ENCODE measurements at places on chromosomes 12 and 14.

GRCh38 chr12:91902860-91903683 lies 242.6 kb downstream of the BTG1 start:
- no peak for DNase-seq

GRCh38 chr12:38934686-38935085 lies 29.3 kb upstream of the CPNE8 start:
- DNase-seq, result no peak

DNA sequence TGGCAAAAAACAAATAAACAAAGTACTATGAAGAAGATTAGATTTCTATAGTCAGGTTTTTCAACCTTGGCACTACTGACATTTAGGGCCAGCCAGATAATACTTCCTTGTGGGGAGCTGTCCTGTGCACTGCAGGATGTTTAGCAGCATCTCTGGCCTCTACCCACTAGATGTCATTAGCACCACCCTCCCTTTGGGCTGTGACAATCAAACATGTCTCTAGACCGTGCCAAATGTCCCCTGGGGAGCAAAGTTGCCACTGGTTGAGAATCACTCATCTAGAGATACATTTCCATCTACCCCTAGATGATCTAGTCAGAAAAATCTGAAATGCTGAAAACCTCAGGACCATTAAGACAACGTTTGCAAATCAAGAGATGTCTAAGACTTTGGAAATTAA lies 29.9 kb downstream of the SRRM4 start:
- DNase-seq, result no peak

DNA sequence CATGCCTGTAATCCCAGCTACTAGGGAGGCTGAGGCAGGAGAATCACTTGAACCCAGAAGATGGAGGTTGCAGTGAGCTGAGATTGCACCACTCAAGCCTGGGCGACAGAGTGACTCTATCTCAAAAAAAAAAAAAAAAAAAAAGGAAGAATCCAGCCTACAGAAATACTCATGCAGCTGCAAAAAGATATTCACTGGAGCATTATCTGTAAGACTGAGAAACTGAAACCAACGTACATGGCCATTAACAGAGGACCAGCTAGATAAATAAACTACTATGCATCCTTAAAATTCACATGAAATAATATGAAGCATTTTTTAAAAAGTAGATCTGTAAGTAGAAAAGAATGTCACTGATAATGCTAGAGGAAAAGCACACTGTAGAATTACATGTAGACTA lies 3.5 kb downstream of the SLC7A7 start:
- no peak for DNase-seq

- DNase-seq, result no peak
Observed at GRCh38 chr12:53062011-53062961, 12.4 kb downstream of the TNS2 start.

DNA sequence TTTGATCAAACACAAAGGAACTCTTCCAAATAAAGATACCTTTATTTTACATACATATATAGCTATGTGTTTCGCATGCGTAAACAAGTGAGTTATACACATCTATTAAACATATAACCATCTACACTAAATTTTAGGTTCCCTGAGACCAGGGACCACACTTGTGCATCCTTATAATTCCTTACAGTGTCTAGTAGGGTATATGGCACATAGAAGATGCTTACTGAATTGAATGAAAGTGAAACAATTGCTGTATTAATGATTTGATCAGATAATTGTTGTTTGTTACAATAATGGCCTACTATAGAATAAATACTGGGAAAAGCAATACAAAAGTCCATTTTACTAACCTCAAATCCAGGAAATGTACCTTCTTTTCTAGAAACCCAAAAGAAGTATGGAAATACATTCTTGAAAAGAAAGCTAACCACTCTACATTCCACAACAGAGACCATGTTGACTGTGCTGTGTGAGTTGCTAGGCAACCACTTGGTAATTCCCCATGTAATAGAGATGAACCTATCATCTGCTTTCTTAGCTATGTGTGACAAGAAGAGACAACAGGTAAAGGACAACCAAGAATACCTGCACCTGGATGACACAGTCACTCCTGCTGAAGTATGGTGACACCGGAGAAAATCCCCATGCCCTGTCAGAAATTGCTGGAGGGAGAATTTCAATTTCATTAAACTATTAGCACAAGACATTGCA lies 11.9 kb upstream of the CIPC start:
- no peak for DNase-seq

- no peak for DNase-seq
Observed at GRCh38 chr12:179131-179884, 34.6 kb downstream of the SLC6A12 start.

DNA sequence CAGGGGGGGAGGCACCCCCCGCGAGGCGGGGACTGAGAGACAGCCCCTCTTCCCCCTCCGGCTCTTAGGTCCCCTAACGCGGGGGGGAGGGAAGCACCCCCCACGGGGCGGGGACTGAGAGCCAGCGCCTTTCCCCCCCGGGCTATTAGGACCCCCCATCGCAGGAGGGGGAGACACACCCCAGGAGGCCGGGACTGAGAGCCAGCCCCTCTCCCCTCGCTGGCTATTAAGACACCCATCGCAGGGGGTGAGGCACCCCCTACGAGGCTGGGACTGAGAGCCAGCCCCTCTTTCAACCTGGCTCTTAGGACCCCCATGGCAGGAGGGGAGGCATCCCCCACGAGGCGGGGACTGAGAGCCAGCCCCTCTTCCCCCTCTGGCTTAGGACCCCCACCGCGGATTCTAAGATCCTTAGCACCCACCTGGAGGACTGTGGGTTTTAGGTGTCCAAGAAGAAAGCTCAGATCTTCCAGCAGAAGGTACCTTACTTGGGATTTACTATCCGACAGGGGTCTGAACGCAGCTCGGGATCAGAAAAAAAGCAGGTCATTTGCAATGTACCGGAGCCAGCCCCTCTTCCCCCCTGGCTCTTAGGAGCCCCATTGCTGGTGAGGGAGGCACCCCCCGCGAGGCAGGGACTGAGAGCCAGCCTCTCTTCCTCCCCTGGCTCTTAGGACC lies 197.8 kb upstream of the PZP start:
- DNase-seq, result no peak

DNA sequence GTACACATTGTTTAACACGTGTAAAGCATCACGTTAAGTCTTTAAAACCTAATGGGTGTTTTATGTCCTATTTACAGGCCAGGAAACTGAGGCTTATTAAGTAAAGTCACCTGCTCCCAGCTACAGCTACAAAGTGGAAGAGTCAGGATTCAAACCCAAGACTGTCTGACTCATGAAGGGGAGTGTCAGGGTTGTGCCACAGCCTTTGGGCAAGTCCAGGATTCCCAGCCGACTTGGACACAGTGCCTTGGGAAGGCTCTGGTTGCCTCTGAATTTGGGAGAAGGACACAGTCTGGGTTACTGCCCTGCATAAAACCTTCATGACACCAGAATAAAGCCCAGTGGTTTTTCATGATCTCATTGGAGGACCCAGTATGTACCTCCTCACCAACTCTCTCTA lies 7.3 kb downstream of the RNU4-2 start:
- DNase-seq, result no peak

DNA sequence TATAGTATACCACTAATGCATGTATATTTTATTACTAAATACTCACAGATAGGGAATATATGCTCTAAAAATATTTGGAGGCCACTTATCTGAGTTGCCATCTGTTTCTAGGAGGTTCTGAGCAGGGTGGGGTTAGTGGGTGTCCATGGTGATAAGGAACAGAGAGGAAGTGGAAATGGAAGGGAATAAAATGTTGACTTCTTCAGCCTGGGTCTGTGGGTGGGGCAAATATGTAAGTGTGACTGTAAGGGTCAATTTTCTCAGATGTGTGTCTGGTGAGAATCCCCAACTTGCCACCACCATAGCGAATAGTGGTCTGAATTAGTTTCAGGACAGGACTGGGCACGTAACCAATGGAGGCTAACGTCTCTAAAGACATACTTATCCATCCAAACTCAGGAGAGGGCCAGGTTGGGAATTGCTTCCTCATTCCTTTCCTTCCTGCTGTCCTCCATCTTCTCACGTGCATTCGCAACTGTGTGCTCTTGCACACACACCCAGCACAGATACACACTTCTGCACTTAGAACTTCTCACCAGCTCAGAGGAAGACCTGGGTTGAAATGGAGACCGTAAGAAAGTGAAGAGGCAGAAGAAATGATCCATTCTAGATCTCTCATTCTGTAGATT lies 54.2 kb upstream of the GZMB start:
- no peak for DNase-seq

- no peak for DNase-seq
Observed at GRCh38 chr12:52499806-52500560, 6.9 kb upstream of the KRT6A start.

- peak; percentile 20 for DNase-seq
Observed at GRCh38 chr14:71319666-71320065, 412.4 kb downstream of the PCNX1 start.

DNA sequence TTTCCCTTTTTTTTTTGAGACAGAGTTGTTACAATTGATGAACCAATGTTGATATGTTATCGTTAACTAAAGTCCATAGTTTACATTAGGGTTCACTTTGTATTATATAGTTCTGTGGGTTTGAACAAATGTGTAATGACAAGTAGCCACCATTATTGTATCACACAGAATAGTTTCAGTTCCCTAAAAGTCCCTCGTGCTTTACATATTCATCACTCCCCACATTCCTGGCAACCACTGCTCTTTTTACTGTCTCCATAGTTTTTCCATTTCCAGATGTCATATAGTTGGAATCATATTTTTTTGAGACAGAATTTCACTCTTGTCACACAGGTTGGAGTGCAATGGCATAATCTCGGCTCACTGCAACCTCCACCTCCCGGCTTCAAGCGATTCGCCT lies 12.5 kb downstream of the HSD17B6 start:
- DNase-seq, result no peak

- DNase-seq, result no peak
Observed at GRCh38 chr14:85788470-85789233, 258.7 kb downstream of the FLRT2 start.

DNA sequence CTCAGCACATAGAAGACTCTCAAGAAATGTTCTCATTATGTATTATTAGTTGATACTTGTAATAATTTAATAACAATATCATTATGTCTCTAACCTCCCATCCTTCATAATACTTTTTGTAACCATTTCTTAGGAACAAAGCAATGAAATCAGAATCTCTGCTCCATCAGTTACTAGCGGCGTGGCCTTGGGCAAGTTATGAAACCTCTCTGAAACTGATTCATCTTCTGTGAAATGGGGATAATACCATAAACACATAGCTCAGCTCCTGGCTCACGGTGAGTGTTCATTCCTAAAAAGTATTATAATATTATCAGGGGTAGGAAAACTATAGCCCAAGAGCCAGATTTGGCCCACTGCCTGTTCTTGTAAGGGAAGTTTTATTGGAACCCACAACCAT lies 11.4 kb upstream of the CMKLR1 start:
- no peak for DNase-seq

DNA sequence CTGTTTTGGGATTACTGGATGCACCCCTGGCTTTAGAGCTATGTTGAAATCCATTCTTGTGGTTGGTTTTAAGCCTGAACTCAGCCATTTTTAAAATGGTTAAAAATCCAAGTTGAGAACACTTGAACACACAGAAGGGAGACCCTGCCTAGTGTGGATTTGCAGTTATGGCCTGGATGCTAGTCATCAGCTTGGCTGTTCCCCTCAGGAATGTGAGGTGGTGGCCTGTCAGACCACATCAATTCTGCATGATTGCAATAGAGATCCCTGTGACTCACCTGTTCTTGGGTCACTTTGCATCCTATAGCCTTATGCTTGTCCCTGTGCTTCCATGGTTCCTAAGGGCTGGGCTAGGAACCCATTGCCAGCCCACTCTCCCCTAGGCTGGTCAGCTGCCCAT lies 454.1 kb downstream of the ATP23 start:
- no peak for DNase-seq

DNA sequence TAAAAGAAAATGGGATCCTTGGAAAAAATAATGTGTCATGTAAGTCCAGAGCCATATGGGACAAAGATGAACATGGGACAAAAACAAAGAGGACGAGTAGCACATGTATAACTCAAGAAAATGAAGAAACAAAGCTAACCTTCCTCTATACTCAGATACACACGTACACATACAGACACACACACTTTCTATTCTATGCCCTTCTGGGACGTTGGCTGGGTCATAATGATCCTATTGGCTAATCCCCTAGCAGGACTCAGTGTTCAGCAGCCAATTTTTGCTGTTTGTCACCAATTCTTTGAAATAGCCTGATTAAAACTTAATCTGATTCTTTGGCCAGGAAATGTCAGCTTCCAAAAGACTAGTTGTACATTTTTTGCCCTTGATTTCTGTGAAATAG lies 189.4 kb upstream of the FOXG1 start:
- no peak for DNase-seq

- no peak for DNase-seq
Observed at GRCh38 chr14:30525833-30526232, 33.1 kb upstream of the G2E3 start.

DNA sequence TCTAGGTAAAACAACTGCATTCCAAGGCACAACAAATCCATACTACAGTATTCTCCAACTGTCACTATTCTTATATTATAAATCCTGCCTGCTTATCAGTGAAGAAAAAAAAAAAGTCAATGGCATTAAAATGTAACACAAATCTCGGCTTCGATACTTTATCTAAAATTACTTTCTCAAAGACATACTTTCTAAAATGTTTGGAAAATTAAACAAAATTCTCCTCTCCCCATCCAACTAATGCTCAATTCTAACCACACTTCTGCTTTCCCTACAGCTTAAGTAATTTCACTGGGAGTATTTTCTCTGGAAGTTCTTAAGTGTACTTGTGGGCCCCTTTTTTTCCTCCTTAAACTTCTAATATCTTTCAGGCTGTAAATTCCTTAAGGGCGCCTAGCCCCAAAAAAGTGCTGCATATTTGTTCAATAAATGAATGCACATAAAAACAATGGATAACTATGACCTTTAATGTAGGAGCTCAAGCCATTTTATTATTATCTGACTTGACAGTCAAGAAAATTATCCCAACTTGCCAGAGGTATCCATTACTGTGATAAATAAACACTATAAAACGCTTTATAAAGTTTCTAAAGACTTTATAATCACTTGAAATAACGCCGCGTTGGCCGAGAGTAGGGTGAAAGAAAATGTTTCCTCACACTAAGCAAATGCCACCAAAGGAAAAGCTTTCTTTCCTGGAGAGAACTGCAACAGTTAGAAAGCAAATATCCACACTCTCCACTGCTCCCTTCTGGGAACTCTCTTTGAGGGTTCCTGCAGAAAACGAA lies 977 bp downstream of the HEATR5A start:
- no peak for DNase-seq

- no peak for DNase-seq
Observed at GRCh38 chr12:105920161-105920684, 218.5 kb downstream of the NUAK1 start.

DNA sequence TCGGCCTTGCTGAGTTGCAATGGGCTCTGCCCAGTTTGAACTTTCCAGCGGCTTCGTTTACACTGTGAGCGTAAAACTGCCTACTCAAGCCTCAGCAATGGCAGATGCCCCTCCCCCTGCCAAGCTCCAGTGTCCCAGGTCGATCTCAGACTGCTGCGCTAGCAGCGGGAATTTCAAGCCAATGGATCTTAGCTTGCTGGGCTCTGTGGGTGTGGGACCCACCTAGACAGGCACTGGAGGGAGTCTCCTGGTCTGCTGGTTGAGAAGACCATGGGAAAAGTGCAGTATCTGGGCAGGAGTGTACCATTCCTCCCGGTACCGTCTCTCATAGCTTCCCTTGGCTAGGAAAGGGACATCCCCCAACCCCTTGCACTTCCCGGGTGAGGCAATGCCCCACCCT lies 88.2 kb downstream of the KLHL28 start:
- DNase-seq, result no peak

GRCh38 chr14:76925097-76925441 lies 98.9 kb downstream of the LRRC74A start:
- DNase-seq, result no peak
